CD4-positive, alpha-beta memory T cell (primary cell): ENCODE measurements at places on chromosomes 7 and 10. TPM values are rescaled to one million over a fixed set of nuclear protein-coding genes. Genes with fewer than 3 reads are reported as not detected.

ZNF425 gene
- 4.0 TPM for total RNA-seq

DNA sequence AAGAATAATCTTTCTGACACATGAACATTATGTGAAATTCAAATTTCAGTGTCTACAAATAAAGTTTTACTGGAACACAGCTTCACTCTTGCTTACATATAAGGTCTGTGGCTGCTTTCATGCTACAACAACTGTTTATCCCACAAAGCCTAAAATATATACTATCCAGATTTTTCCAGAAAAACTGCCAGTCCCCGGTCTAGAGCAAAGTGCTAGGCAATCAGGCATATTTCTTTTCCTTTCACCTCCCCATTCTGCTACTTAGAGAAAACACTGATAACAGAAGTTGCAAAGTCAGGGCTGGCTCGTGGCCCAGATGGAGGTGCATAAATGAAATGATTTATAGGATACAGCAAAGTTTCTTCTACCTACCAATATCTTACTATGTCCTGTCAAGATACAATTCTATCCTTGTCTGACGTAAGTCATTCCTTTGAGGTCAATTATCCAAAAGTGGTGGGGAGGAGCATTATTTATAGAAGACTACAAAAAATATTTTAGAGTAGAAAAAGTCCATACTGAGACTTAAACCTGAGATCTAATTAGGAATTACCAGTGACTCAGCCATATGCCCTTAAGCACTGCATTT is 384.1 kb downstream of the NXPH1 start:
- no peaks in the 10 kb centered on the region for H3K4me1 ChIP-seq
- H3K36me3 ChIP-seq, result no peaks in the 10 kb centered on the region
- H3K27me3 ChIP-seq, result no peaks in the 10 kb centered on the region
- no peak overlapping the region for H3K4me3 ChIP-seq
- H3K27ac ChIP-seq, result no peak overlapping the region

DNA sequence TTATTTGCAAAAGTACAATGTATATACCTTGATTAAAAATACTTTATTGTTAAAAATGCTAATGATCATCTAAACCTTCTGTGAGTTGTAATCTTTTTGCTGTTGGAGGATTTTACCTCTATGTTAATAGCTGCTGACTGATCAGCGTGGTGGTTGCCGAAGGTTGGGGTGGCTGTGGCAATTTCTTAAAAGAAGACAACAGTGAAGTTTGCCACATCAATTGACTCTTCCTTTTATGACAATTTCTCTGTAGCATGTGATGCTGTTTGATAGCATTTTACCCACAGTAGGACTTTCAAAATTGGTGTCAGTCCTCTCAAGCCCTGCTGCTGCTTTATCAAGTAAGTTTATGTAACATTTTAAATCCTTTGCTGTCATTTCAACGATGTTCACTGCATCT is 16.9 kb upstream of the ENTPD1 start:
- no peak overlapping the region for H3K4me3 ChIP-seq
- DNase-seq, result no peak
- no peaks in the 10 kb centered on the region for H3K36me3 ChIP-seq
- no peaks in the 10 kb centered on the region for H3K4me1 ChIP-seq

- no peaks in the 10 kb centered on the region for H3K4me1 ChIP-seq
- H3K4me3 ChIP-seq, result no peak overlapping the region
- H3K36me3 ChIP-seq, result no peaks in the 10 kb centered on the region
- H3K27ac ChIP-seq, result no peak overlapping the region
These were observed 709.0 kb upstream of the IGFBP3 start for GRCh38 chr7:46630031-46630430.

- DNase-seq, result no peak
- no peaks in the 10 kb centered on the region for H3K27me3 ChIP-seq
- no peak overlapping the region for H3K4me3 ChIP-seq
- H3K36me3 ChIP-seq, result no peaks in the 10 kb centered on the region
- H3K4me1 ChIP-seq, result no peaks in the 10 kb centered on the region
- no peak overlapping the region for H3K27ac ChIP-seq
These were observed 102.4 kb upstream of the PLXNA4 start for GRCh38 chr7:132678656-132679055.

GRCh38 chr10:20247891-20248708 is 431.9 kb downstream of the PLXDC2 start:
- no peak overlapping the region for H3K27ac ChIP-seq
- no peaks in the 10 kb centered on the region for H3K4me1 ChIP-seq
- no peaks in the 10 kb centered on the region for H3K27me3 ChIP-seq
- H3K4me3 ChIP-seq, result no peak overlapping the region
- DNase-seq, result no peak

UPK3BL2 gene
- 51.1 TPM for total RNA-seq

MASTL gene
- 7.0 TPM for total RNA-seq

DNA sequence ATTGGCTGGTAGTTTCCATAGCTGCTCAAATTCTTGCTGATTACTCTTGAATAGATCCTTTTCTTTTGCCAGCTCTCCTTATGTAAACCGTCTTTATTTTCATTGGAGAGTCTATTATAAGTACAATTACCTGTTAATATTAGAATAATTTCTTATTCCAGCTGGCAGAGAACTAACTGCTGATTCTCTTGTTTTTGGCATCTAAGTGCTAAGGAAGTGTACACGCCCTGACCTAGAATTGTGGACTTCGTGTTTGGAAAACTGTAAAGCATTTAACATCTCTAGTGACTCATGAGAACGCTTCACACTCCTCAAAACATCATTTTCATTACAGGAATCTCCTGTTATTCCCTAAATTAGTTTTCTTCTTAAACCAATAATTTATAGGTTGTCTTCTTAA is 39.9 kb upstream of the FAM171A1 start:
- no peak overlapping the region for H3K27ac ChIP-seq

PRKG1 gene
- total RNA-seq, result 0.06 TPM

GRCh38 chr7:149443523-149443922 is 17.3 kb downstream of the ZNF777 start:
- no peak overlapping the region for H3K27ac ChIP-seq
- DNase-seq, result no peak
- H3K4me3 ChIP-seq, result no peak overlapping the region
- peaks cover 23% of the 10 kb centered on the region for H3K36me3 ChIP-seq
- no peaks in the 10 kb centered on the region for H3K27me3 ChIP-seq
